ENCODE measurements at places on chromosomes 3 and 15.

DNA sequence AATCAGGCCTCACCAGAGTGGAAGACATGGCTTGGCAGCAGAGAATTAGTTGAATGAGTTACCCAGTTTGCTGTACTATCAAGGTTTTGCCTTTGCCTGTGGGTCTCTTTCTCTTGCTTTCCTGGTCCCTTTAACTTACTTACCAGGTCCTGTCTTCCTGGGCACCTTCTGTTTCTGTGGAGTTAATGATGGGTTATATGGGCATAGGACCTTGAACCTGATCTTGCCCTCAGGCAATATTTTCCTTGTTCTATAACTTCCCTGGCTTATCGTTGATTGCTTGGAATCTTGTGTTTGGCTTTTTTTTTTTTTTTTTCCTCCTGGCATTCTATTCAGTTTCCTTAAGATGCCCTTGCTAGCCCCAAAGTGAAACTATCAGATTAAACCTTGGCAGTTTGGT is 106.8 kb downstream of the HHLA2 start:
- DNase-seq = no peak

GRCh38 chr3:194604837-194605236 is 28.4 kb downstream of the TMEM44 start:
- DNase-seq = no peak

DNA sequence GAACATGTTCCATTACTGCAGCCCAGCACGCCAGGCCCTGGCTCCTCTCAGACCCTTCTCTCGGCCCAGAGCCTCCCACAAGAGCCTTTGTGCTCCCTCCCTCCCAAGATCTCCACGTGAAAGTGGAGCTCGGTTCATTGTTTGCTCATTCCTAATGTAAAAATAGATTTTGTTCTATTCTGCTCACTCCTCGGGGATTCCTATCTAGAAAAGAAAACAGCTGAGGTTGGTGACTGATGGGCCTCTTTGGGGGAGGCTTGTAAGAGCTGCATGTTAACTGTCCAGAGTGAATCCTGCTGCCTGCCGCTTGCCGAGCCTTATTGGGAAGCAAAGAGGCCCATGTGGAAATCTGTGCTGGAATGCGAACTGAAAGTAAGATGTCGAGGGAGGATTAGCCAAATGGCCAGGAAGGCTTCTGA is 267.1 kb downstream of the LRTM1 start:
- DNase-seq = no peak

GRCh38 chr3:129936757-129937156 is 37.8 kb upstream of the TRH start:
- no peak for DNase-seq

DNA sequence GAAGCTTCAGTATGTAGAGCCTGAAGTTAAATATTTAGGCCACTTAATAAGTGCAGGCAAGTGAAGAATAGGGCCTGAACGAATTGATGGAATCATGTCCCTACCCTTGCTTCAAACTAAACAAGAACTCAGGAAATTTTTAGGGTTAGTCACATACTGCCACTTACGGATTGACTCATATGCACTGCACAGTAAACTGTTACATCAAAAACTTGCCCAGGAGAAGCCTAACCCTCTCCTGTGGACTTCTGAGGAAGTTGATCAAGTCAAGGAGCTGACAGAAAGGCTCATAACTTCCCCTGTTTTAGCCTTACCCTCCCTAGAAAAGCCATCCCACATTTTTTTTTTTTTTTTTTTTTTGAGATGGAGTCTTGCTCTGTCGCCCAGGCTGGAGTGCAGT is 20.6 kb upstream of the KBTBD12 start:
- no peak for DNase-seq

DNA sequence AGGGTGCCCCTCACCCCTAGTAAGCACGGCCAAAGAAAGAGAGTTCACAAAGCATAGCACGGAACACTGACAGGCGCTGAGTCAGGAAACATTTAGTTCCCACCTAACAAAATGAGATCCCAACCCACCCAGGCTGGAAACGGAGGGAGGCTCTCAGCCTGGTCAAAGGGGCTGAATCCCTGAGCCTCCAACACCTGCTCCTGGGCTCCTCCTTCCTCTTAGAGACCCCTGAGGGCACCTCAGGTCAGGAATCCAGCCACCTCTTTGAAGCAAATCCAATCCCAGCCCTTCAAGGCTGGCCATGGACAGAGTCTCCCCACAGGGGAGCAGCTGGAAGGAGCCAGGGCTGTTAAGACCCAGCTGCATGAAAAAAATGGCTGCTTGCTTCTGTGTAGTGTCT is 154.4 kb upstream of the HES1 start:
- DNase-seq = no peak

DNA sequence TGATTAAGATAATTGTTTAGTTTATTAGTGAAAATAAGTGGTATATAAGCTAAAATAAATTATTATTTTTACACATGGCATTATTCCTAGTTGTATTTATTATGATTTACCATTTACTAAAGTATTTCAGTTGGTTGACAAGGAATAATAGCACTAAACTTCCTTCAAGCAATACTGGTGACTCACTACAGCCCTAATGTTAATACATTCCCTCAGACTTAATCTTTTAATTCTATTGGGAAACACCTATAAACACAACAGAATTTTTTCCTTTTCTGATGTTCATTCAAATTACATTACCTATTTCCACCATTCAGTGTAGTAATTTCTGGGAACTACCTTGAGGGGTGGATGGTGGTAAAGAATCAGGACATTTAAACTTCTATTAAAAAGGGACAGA is 264.0 kb downstream of the TIGIT start:
- DNase-seq = no peak

GRCh38 chr3:123668906-123669305 is 84.1 kb upstream of the HACD2 start:
- no peak for DNase-seq

DNA sequence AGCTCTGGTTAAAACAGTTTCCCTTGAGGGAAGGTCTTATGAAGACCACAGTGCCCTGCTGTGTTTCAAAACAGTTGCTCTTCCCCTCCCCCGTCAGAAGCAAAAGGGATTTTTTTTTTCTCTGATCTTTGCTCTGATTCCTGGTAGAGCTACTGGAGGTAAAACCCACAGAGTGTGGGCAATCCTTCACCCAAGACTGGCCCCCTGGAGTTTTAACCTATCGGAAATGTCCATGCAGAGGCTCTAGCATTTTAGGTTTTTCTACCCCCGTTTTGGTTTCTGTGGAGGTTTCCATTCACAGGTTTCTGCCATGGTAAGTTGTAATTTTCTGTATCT is 27.7 kb downstream of the GRM2 start:
- no peak for DNase-seq

- no peak for DNase-seq
Measured at GRCh38 chr15:57505056-57505715, 86.5 kb upstream of the MYZAP start.

GRCh38 chr3:15291589-15292541 is 40.5 kb downstream of the SH3BP5 start:
- no peak for DNase-seq

GRCh38 chr15:59217876-59218498 is 11.3 kb downstream of the LDHAL6B start:
- no peak for DNase-seq

- DNase-seq = no peak
Measured at GRCh38 chr15:74808078-74808839, 4.4 kb upstream of the LMAN1L start.

- no peak for DNase-seq
Measured at GRCh38 chr3:41898631-41899030, 63.3 kb downstream of the ULK4 start.

GRCh38 chr15:63530235-63530634 is 25.8 kb downstream of the USP3 start:
- no peak for DNase-seq

GRCh38 chr15:75153087-75153486 is 48.6 kb upstream of the C15orf39 start:
- no peak for DNase-seq

DNA sequence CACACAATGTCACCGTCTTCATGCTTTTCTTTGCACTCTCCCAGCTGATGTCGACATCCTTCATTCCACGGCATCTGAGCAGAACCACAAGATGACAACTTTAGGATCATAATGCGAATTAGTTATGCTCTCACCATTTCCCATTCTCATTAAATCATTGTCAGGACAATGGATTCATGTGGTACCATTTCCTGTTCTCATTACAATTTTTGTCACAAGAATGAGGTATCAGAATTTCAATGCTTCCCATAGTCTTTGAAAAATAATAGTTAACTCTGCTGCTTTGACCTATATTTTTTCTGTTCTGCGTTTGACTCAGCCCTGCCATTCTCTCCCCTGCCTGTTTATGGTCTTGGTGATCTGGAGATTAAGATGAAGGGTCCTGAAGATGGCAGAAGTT is 175.7 kb upstream of the MDFIC2 start:
- DNase-seq = no peak

DNA sequence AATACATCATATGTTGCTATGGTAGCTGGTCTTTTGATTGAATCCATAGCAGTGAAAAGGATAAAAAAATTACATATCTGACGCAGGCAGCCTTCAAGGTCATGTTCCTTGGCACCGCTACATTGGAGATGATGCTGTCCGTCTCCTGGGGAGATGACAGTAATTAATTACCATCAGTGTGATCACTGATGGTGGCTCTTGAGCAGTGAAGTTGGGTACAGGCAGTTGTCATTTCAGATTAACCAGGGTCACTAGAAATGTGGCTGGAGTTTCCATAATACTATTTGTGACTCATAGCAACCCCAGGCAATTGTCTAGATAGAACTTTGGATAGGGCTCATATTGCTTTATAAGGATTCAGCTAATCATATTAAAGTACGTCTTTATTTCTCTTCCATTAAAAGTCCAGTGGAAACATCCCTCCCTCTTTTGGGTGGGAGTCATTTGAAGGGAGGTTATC is 136.3 kb downstream of the THSD4 start:
- DNase-seq = no peak

GRCh38 chr3:169498336-169498735 is 165.2 kb downstream of the MECOM start:
- no peak for DNase-seq

DNA sequence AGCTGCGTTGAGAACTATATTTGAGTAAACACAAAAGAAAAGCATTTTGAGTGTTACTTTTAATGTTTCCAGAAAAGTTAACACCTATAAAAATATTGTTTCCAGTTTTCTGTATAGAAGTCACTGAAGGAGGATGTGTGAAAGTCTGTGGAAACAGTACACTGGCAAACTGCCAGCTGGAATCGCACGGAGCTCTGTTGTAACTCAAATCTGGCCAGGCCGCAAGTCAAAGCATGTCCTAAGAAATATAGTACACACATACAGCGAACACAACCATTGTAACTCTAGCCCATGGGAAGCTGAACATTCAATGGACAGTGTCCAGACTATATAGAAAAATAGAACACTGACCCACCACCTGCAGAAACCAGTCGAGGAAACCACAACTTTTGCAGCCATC is 657.2 kb downstream of the FHIT start:
- no peak for DNase-seq

DNA sequence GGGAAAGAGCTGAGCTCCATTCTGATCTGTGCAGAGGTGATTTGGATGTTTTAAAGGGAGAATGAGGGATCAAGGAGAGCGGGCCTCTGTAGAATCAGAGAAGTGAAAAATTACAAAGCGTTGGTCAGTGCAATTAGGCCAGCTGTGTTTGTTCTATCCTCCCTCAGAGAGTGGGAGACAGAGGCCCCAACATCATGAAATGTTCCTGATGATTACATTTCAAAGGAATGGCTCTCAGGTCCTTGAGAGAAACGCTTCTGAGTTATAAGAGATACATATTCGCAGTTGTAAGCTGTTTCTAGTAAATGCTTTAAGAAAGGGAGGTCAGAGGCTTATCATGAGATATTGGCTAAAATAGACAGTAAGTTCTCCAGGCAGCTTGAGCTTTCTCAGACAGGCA is 15.7 kb upstream of the CAND2 start:
- no peak for DNase-seq

DNA sequence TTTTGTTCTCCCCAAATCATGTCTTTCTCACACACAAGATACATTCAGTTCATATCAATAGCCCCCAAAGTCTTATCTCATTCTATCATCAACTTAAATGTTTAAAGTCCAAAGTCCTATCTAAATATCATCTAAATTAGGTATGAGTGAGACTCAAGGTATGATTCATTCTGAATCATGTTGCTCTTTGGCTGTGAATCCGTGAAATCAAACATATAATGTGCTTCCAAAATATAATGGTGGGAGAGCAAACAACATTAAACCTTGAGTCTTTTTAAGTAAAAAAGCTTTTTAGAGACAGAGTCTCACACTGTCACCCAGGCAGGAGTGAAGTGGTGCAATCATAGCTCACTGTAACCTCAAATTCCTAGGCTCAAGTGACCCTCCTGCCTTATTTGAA is 139.1 kb downstream of the SAMMSON start:
- DNase-seq = no peak

DNA sequence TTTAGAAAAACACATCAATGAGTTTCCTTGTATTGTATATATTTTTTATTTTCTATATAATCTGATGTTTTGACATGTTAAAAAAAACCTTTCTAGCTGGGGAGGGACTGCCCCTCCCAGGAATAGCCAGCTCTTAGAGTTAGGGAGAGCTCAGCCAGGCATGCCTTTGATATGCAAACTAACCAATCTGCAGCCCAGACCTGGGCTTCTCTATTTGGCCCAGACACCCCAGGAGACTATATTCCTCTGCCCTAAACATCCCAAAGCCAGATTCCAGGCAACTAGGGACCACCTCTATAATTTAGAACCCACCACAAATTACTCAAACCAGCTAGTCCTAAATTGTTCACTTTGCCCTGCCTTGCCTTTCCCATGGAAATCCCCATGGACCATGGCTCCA is 390.9 kb upstream of the ADAMTS9 start:
- no peak for DNase-seq

DNA sequence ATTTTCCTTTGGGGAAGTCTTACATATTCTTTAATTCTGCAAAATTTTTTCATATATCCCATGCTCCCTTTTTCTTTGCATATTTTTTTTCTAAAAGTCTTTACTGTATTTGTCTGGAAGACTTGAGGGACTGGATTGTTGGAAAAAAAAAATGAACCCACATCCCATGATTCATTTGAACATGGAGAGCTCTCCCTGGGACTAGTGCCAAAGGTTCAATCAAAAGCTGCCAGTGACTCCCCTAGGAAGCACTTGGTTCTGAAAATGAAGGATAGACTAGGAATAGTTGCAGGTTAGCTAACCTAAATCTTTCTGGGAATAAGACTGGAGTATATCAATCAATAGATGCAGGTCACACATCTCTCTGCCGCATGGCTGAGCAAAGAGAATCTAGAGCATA is 16.4 kb upstream of the BNC1 start:
- no peak for DNase-seq

DNA sequence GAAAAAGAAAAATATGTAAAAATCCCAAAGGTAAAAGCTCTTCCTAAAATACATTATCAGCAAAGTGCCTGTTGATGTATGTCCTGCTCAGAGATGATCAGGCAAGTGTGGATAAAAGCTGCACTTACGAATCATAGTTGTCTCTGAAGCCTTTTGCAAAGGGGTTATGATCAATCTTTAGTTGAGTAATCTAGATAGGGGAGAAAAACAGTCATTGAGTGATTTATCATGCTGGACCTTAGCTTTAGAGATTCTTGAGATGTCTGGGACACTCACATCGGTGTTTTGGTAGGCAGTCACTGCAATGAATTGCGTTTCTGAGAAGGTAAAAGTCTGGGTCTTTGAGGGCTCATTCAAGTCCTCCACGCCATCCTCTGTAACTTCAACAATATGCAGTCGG is 3.7 kb downstream of the EOMES start:
- DNase-seq = no peak
